Stimulated activated naive CD4-positive, alpha-beta T cell (primary cell): ENCODE measurements at places on chromosomes 7 and 10.
A peak's percentile ranks its signal among the peaks of the same experiment; 100 is the strongest.

GRCh38 chr10:61354401-61354975 is 98.7 kb downstream of the TMEM26 start:
- no peak for DNase-seq

DNA sequence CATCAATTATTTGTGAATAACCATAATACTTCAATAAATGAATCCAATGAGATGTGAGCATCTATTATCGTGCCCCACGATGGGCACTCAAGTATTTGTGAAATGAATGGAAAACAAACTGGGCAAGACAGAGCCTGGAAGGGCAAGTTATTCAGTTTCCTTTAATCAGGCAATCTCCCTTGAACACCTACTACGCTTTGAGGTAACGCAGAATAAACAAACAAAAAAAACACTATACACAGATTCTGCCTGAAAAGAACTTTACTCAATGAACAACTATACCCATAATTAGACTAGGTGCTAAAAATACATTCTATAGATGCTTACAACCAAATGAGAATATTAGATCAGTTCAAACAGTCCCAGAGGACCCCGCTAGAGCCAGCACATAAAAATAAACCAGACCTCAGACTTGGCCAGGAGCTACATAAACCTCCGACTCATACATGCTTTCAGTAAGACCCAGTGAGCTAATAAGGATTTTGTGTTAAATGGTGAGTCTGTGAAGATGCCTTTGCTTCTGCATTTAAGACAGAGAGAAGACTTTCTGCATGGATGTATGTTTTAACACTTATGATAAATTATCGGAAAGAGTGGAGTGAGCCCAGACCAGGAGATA is 121.3 kb downstream of the MPP7 start:
- no peak for DNase-seq

DNA sequence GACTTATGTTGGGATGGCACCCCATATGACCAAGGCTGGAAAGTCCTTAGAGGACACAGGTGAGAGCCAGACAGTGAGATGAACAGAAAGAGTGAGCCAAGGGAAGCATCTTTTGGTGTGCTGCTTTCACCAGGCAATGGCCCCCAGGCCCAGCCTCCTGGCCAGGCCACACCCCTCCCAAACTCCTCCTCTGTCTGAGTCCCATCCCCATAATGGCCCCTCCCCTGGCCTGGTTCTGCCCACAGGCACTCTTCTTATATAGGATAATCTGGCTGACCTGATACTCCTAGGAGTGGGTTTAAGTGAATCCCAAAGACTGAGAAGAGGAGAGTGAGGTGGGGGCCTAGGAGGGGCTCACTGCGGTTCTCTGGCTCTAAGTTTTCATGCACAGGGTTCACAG is 252.5 kb downstream of the RPS24 start:
- DNase-seq = no peak

DNA sequence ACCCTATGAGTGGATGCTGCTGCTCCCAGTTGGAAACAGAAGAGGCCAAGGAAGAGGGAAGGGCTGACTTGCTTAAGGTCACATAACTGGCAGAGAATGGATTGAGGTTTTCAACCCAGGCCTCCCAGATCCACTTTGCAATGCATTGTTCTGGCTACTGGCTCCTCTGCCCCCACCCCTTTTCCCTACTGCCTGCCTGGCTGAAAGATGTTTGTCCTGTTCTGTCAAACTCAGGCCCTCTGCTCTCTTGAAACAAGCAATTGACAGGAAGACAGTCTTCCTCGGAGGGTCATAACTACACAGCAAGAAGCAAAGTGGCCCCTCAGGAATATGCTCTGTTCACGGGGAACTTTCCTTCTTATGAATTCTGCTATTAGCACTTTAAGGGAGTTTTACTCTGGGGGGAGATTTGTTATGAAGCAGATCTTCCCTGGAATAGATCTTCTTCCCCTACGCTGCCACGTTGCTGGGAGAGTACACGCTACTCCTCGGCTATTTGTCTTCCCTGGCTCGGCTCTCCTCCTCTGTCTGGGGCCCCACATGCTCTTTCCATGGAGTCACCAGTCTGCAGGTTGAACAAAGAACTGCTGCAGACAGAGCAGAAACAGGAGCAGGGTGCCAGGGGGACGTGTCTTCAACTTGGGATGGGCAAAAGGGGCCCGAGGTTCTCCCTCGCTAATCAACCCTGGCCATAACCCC is 436.1 kb downstream of the TYW1 start:
- no peak for DNase-seq

DNA sequence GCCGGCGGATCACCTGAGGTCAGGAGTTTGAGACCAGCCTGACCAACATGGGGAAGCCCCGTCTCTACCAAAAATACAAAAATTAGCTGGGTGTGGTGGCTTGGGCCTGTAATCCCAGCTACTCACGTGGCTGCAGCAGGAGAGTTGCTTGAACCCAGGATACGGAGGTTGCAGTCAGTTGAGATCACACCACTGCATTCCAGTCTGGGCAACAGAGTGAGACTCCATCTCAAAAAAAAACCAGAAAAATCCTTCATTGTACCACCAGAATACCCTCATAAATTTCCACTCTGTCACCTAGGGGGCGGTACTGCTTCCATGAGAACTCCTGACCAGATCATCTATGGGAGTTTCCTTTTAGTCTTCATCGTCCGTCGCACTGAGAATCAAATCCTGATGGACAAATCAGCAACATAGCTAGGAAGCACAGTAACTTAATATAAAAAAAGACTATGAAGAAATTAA is 225.8 kb upstream of the KLF14 start:
- DNase-seq = no peak

DNA sequence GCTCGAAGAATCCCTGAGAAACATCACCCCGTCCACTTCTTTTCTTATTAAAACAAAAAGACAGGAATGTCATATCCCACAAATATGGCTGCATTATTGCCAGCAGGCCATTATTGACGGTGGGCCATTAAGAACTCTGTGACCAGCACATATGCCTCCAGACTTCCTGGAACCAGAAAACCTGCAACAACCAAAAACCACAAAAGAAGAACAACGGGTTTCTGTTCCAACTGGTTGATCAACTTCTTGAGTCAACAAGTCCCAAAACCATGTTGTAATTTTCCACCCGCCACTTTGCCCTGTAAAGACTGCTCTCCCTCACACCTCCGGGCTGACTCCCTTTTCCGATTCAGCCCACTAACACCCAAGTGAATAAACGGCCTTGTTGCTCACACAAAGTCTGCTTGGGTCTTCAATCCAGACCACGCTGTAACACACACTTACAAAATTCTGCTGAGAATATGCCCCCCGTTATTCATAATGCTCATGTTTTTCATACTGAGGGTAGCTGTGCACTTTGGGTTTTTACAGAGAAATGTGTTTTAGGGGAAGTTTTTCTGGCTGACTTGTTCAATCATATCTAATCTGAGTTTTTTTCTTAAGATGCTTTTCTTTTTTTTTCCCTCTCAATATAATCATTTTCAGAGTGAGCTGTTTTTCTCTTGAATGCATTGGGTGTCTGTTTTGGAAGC is 20.7 kb downstream of the ZNF107 start:
- DNase-seq = no peak

GRCh38 chr7:32224276-32224675 is 154.1 kb upstream of the PDE1C start:
- DNase-seq = no peak

- DNase-seq = no peak
Measured at GRCh38 chr10:33260403-33261149, 73.9 kb downstream of the NRP1 start.

- no peak for DNase-seq
Measured at GRCh38 chr10:110528224-110528996, 30.7 kb downstream of the DUSP5 start.

DNA sequence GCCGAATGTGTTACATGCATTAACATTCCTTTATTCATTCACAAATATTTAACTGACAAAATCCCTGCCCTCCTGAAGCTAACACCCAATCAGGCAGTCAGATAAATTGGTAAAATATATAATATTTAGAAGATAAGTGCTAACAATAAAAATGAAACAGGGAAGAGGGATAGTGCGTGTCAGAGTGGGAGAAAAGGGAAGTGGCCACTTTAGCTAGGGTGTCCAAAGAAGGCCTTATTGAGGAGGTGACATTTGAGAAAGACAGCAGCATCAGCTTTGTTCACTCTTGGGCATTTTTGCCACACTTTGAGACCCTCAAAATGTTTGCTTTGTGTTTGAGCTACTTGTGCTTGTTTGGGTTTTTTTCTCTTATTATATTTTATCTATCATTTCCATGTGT is 317.8 kb downstream of the SNX13 start:
- DNase-seq = no peak

- no peak for DNase-seq
Measured at GRCh38 chr10:89042562-89042961, 52.0 kb downstream of the FAS start.

- DNase-seq = no peak
Measured at GRCh38 chr7:24119852-24120251, 164.1 kb upstream of the NPY start.

DNA sequence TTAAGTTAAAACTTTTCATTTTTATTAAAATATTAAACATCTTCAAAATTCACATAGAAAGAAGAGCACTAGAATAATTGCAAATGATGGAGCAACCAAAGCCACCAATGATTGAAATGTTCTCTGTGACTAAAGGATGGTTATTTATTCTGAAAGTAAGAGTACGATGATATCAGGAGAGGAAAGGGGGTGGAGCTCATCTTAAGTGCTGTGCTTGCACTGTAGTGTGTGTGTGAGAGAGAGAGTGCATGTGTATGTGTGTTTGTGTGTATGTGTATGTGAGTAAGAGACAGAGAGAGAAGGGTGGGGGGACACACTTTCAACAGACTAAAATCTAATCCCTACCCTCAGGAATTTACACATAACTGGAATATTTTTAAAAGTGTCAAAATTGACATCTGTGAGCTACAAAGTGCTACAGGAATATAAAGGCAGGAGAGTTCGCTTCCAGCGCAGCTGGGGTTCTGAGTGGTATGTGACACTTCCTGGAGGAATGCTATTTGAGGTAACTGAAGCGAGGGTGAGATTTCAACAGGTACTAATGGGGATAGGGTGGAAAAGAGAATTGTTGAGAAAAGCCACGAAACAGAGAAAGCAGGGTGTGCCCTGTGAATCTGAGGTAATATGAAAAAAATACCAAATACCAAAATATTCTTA is 57.2 kb upstream of the SMNDC1 start:
- no peak for DNase-seq

GRCh38 chr7:66255534-66256100 is 50.5 kb downstream of the TPST1 start:
- no peak for DNase-seq

- DNase-seq = peak; percentile 3
Measured at GRCh38 chr7:30510124-30511075, 5.8 kb upstream of the GGCT start.

DNA sequence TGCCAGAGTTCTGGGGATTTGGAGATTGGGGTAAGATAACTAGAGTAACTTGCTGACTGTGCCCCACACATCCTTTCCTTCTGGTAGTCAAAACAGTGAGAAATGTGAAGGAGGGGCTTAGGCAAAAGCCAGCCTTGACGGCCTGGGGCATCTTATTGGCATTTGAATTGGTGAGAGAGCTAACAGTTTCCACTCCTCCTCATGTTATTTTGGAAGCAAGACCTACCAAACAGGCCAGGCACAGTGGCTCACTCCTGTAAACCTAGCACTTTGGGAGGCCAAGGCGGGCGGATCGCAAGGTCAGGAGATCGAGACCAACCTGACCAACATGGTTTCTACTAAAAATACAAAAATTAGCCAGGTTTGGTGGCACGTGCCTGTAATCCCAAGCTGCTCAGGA is 596.6 kb downstream of the GRM8 start:
- no peak for DNase-seq

- DNase-seq = no peak
Measured at GRCh38 chr10:44354771-44355170, 30.1 kb downstream of the CXCL12 start.

- no peak for DNase-seq
Measured at GRCh38 chr7:103902917-103903316, 86.5 kb downstream of the RELN start.

- DNase-seq = no peak
Measured at GRCh38 chr10:35626971-35627507, 15.1 kb downstream of the FZD8 start.

DNA sequence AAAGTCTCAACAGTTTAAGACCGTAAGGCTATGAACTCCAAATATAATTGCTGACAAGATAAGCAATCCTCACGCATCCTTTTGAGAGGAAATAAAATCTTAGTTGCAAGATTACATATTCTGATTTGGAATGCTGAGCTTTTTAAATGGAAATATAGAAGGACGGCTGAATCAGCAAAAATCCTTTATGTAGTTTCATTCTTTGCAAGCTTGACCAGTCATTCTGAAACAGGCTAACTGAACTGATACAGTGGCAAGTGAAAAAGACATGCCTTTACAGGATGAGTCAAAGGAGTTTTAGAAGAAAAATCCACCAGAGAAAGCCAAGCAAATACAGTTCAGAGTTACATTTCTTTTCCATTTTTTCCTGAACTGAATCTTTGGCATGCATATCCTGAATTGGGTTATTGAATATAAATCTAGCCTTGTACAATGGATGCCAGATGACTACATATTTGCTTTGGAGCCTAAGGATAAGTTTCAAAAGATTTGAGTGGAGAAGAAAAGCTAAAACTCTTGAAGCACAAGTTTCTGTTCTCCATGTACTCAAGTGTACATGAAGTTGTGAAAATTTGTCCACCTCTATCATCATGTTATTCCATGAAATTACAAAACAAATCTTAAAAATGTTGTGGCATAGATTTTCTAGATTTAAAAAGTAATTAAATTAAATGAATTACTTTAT is 4.4 kb downstream of the VIM start:
- no peak for DNase-seq

GRCh38 chr7:916291-916941 is 38.1 kb downstream of the ADAP1 start:
- DNase-seq = no peak

GRCh38 chr7:93196336-93196735 is 29.9 kb downstream of the HEPACAM2 start:
- DNase-seq = no peak

GRCh38 chr10:112603062-112603461 is 156.0 kb downstream of the VTI1A start:
- no peak for DNase-seq

GRCh38 chr10:133009218-133009950 is 67.0 kb upstream of the CFAP46 start:
- no peak for DNase-seq

DNA sequence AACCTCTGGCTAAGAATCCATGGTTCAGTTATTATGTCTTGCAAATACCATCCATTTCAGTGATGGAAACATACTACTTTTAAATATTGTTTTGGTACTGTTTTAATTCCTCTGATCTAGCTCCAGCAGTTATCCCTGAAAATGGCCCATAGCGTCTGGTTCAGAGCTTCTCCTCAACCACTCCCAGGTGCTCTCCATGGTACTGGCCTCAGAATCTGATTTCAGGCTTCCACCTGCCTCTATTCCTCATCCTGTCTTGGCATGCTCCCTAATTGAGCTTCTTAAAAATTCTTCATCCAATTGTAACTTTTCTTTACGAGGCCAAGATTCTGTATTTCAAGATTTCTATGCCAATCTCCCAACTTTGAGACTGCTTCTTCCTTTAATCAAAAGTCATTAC is 236.3 kb downstream of the HTR7 start:
- DNase-seq = no peak

GRCh38 chr7:69823151-69823744 is 225.0 kb downstream of the AUTS2 start:
- no peak for DNase-seq

- no peak for DNase-seq
Measured at GRCh38 chr10:118116362-118116714, 69.6 kb upstream of the RAB11FIP2 start.

GRCh38 chr10:131429141-131429540 is 117.6 kb upstream of the TCERG1L start:
- no peak for DNase-seq
